ENCODE measurements at places on chromosomes 12 and 14.

- DNase-seq: no peak
Measured at GRCh38 chr12:29883941-29884554, 100.3 kb upstream of the TMTC1 start.

DNA sequence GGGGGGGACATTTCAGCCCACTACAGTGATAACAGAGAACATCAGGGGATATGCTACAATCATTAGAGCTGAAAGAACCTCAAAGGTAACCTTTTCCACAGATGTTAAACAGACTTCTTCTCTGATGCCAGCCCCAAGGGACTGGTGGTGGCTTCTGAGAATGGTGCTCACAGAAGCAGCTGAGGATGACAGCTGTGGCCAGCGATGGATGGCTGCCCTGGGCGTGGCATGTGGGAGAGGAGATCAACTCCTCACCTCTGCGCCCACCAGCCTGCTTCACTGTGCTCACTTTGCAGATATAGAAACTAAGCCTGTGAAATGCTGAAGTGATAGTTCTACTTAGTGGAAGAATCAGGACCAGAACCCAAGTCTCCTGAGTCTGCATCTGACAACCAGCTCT, 33.0 kb downstream of the FOXN3 start:
- no peak for DNase-seq

DNA sequence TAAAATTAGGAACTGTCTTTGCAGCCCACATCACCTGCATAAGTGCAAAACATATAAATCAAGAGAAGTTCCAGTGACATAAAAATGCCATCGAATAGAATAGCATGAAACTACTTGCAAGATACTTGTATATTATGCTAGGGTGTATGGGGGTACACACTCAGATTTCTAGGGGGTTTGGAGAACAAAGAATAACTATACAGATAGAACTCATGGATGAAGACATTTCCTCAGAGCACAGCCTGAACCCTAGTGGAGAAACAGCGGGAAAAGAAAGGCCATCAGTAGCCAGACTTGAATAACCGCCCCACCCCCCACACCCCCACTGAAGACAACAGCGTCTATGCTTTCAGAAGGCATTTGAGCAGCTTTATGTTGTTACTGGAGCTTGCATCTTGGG, 425.8 kb downstream of the NPAS3 start:
- no peak for DNase-seq

GRCh38 chr12:122265476-122265875, 818 bp downstream of the VPS33A start:
- DNase-seq: no peak

GRCh38 chr12:127125607-127126259, 1141.2 kb upstream of the TMEM132C start:
- no peak for DNase-seq

- DNase-seq: no peak
Measured at GRCh38 chr12:25852792-25853191, 105.7 kb upstream of the RASSF8 start.

DNA sequence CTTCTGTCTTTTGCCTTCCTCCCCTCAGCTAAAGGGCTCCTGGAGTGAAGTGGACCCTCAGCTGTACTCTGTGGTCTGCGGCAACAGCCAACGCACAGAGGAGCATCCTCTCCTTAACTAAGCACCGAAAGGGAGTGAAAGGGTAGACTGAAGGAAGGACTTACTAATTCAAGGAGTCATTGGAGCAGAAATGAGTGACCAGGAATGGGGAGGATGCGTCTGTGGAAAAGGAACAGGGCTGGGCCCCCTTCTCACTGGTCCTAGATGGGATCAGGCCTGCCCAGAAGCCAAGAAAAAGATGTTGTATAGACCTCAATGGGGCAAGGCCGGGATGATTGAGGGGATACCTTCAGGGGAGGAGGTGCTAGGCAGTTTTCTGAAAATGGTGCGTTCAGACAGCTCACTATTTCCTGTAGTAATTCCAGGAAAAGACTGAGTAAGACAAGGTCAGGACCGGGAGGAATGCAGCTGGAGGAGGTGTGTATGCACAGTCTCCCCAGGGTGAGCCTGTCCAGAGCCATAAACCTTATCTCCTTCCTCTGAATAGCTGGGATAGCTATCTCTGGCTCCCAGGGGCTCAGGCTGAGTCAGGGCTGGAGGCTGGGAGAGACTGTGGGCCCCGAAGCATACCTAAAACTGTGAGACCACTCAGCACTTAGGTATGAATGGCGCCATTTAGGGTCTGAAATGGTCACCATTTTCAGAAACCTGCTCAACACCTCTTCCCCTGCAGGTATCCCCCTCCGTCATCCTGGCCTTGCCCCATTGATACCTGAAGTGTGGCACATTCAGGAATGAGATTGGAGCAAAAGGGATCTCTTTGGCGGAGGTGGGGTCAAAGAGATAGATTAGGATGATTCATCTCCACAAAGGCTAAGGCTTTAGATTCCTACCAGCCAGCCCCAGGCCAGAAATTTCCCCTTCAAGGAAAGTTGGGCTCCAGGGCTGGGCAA, 20.2 kb upstream of the KRT8 start:
- DNase-seq: no peak

DNA sequence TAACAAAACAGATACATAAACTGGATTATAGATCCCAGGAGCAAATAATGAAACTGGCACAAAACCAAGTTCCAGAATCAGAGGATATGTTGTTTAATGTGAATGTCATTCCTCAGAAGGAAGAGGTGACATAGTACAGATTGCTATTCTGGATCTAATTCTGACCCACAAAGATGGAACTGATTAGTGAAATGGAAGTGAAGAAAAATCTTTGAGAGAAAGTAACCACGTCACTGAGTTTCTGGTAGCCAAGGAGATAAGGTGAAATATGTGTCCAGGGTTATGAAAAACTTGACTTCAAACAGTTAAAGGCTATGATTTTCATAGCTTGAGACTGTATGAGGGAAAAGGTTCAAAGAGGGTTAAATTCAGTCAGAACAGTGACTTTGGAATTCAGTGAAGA, 8.3 kb downstream of the OR10AD1 start:
- no peak for DNase-seq

DNA sequence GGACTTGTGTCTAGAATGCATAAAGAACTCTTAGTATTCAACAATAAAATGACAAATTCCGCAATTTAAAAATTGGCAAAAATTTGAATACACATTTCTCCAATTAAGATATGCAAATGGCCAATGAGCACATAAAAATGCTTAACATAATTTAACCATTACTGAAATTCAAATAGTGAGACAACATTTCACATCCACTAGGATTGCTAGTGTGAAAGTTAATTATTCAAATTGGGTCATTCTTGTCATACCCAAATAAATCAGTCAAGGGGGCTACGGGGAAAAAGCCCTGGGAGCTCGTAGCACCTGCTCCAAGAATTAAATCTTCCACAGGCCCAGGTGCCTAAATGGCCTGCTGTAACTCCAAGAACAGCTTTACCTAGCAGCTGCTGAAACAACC, 25.0 kb upstream of the C14orf132 start:
- DNase-seq: no peak

- DNase-seq: no peak
Measured at GRCh38 chr12:115354007-115354890, 670.3 kb upstream of the TBX3 start.

DNA sequence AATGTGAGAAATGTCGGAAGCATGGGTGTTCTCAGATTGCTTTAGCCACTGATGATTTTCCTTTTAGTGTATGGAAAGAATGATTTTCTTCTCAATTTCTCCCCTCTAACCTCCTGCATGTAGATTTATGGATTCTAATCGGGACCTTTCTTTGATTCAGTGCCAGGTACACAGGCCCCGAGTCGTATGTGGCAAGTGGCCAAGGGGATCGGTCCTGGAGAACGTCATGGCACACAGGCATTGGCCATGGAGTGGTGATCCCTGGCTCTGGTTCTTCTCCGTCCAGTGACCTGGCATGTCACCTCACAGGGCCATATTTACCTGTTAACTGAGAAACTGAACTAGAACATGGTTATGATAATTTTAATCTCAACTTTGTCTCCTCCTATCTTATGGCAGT, 58.1 kb downstream of the ETV6 start:
- no peak for DNase-seq

DNA sequence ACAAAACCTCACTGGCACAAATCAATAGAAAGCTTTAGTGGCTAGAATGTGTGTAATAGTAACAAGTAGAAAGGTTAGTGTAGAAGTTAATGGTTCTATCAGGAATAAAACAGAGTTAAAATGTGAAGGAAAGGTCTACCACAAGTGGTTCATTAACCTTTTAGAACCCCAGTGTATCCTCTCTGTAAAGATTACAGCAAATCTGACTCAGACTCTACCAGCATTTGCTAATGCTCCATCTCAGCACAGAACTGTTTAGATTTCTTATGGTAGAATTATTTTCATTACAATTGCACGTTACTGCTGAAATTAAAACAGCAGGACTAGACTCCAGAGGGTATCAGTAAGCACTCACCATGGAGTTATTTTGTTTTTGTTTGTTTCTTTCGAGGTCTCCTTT, 609.0 kb upstream of the LMO3 start:
- no peak for DNase-seq

DNA sequence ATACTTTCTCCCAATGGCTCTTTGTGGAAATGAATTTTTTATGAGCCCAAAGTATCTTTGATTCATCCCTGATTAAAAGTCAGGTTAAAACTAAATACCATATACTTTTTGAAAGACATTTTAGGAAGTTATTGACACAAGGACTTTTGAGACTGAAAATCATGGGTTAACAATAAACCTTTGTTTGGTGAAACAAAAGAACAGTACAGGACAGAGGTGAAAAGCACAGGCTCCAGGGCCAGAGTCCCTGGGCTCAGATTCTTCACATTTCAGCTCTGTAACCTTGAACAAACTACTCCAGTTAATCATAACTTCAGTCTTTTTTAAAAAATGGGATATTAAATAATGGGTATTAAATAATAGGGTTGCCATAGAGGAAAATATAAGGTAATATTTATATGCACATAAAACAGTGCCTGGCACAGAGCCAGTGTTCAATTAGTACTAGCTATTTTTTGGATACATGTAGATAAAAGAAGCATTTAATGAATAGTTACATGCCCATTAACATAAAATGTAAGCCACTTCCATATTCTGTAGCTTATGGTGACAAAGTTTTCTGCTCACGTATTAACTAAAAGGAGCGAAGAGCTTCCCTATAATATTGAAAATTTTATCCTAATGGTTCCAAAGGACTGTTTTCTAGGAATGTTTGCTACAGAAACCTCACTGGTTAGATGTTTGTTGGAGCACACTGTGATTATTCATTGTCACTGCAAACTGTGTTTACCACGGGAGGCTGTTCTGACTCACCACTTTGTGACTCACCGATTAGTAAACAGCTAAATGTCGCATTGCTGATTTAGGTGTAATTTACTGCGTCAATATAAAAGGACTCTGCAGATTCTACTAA, 255.4 kb downstream of the DAD1 start:
- no peak for DNase-seq

DNA sequence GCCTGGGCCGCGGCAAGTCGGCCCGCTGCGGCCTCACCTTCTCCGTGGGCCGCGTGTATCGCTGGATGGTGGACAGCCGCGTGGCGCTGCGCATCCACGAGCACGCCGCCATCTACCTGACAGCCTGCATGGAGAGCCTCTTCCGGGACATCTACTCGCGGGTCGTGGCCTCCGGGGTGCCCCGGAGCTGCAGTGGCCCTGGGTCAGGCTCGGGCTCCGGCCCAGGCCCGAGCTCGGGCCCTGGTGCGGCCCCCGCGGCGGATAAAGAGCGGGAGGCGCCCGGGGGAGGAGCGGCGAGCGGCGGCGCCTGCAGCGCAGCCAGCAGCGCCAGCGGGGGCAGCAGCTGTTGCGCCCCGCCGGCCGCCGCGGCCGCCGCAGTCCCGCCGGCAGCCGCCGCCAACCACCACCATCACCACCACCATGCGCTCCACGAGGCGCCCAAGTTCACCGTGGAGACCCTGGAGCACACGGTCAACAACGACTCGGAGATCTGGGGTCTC, 226.2 kb upstream of the CRY1 start:
- DNase-seq: no peak

- DNase-seq: no peak
Measured at GRCh38 chr12:23906329-23906728, 43.1 kb downstream of the SOX5 start.

GRCh38 chr12:120834489-120835303, 69.5 kb downstream of the SPPL3 start:
- DNase-seq: no peak

DNA sequence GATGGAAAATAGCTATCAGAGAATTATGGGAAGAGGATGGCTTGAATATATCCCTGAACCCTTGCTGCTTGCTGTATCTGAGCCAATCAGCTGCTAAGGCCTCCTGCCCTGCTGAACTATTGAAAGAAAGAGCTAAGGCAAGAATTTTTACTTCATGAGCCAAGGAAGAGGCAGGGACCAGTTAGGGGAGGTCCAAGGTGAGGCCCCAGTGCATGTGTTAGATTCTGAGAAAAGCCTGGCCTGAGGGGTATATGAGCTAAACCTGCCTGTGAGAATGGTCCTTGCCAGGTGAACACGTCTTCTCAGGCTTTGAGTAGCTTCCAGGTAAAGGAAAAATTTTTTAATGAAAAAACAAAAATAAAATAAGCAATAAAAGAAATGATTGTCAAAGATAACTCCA, 218.0 kb downstream of the SYT1 start:
- DNase-seq: no peak

- no peak for DNase-seq
Measured at GRCh38 chr14:68630081-68630571, 162.7 kb downstream of the ZFP36L1 start.

DNA sequence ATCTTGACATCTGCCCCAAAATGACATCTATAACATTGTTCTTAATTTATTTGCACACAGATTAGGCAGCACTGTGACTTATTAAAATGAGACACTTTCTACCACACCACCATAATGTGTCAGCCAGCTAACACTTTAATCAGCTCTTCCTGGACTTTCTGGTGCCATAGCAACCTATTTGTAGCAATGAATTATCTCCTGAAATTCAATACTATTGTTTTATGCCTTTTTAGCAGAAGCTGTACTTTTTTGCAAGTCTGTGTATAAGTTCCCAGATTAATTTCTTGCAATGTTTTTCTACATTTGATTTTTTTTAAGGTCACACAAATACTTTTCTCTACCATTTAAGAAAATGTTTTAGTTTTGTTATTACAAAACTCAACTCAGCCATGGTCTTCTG, 72.8 kb upstream of the SAV1 start:
- no peak for DNase-seq

DNA sequence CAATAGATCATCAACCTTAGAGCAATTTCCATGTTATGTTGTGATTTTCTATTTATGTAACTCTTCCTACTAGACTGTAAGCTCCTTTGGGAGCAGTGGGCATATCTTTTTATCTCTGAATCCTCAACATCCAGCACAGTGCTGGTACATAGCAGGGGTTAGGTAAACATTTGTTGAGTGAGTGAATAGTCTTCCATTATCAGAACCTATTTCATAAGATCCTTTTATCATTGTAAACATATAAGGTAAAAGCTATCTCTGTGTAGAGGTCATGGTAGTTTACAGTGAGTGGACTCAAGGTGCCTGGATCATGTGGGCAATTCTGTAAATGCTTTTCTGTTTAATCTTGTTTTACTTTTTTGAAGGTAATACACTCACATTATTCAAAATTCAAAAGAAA, 15.1 kb downstream of the FKBP11 start:
- DNase-seq: no peak
